ENCODE measurements at places on chromosomes 7 and 10.

GRCh38 chr10:13851906-13852305, 265.1 kb downstream of the PRPF18 start:
- DNase-seq, result no peak

DNA sequence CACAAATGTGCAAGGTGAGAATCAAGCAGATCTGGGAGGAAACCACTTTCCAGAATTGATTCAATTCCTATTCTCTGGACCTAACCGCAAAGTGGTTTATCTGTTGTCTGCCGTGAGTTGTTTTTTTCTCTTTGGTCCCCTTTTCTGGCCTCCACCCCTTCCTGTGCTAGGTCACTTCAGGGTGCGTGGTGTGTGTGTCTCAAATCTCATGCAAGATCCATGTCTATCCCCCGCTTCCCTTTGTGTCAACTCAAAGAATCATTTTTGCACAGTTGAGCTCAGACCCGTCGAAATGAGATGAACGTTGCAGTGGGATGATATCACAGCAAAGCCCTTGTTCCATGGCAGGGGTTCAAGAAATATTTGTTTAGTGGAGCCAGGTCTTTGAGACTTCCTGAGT, 184.5 kb downstream of the GATA3 start:
- DNase-seq, result no peak

GRCh38 chr10:27451054-27451453, 53.0 kb upstream of the RAB18 start:
- DNase-seq, result no peak

DNA sequence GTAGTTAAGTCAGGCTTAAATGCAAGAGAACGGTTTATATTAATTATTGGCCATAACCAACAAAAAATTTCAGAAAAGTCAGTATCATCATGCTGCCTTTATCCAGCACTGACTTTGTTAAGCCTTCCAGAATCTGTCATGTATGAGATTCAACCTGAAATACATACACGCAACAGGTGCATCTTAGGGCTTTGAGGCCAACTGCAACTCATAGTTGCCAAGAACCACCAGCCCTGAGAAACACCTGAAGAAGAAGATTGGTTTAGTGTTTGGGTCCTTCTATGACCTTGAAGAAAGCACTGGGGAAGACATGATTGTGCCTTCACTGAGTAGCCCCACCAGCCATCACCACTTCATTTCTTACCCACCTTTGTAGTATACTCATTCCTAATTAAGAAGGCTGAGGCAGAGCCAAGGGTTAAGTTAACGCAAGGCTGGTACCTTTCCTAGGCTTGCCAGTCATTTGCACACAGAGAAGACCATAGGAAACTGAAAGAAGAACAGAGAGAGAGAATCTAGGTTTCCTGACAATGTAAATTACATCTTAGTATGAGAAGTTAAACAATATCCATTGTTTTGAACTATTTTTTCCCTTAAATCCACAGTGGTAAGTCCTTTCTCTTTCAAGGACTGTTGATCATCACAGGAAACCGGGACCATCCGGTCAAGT, 200.1 kb upstream of the PRKCQ start:
- DNase-seq, result no peak

DNA sequence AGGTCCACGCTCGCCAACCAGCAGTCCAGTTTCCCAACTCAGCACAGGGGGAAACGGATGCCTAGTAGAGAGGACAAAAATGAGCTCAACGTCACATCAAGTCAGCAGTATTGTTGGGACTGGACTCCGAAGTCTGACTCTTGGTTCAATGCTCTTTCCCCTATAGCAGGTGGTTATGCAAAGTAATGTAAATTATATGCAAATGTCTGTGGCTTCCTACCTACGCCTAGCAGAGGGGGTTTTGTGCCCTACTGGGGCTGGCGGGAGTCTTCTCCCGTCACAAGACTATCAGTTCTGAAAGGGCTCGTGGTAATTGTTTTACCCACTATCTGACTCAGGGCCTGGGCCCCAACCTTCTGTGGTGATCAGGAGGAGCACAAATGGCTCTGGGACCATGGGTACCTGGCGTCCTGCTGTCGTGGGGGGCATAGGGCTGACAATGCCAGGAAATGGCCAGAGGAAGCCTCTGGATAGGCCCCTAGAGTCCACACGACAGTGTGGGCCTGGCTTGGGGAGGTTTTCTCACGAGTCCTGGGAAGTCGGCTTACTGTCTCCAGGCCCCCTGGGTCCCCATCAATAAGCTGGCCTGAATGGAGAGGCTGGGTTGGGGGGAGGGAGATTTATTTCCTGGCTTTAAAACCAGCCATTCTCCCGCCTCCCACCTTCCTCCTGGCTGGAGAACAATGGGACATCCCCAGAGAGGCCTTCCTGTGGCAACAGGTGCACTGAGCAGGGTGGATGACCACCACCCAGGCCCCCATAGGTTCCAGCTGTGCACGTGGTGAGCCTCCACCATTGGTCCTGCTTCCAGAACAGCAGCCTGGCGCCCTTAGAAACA, 41.8 kb downstream of the UNC5B start:
- no peak for DNase-seq

- DNase-seq, result no peak
Observed at GRCh38 chr7:46812101-46812675, 769.7 kb downstream of the TNS3 start.

DNA sequence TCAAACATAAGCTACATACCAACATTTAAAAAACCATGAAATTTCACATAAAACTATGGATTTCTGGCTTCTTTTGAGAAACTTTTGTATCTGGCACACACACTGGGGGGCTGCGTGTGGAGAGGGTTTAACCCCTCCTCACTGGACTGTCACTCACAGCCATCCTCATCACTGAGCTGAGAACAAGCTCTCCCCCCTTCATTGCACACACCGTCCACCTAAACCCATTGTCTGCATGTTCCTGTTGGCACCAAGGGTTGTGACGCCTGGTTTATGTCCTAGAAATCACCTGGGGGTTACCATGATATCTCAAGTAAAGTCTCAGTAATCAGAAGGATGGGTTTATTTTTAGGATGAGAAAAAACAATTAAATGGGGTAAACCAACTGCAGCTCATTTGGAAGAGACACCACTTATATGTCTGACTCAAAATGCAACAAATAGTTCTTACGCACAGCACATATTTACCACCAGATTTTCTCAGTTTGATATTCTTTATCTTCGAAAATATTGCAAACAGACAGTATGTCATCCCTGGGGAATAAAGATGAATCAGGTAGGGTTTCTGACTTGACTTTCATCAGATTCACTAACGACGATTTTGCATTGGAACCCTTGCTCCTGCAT, 218.5 kb upstream of the KLF6 start:
- DNase-seq, result no peak

DNA sequence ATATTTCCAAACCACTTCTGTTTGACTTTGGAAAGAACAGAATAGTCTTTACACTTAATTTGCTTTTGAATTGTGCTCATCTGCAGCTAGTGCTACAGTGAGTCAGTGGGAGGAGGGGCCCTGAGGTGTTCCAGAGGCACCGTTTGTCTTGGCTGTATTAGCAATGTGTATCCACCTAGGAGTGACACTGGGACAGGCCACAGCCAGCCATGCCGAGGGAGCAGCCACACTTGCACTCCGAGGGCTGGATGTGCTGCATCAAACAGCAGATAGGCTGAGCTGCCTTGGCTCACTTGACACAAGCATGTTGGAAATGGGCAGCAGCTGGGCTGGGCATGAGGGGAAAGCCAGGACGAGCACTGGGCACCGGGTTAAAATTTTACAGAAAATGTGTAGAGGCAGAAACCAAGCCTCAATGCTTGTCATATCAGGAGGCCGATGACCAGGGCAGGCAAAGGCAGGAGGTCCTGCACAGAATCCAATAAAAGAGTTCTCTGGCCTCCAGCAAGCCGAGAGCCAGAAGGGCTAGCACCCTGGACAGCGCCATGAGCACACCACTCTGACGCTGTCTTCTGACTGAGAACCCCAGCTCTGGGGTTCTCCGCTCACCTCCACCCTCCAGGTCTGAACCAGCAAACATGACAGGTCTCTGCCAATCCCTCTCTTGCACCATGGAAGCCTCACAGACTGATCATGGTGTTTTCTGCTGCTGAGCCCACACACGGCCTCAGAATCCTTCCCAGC, 163.3 kb downstream of the GRID1 start:
- peak; percentile 53 for DNase-seq

GRCh38 chr10:13717936-13718772, 131.4 kb downstream of the PRPF18 start:
- DNase-seq, result peak; percentile 92
